Stimulated activated CD8-positive, alpha-beta memory T cell treated with anti-CD3 and anti-CD28 coated beads, Interleukin-4, amount 100 ng/mL, for 1 hour (primary cell): ENCODE measurements at places on chromosomes 1 and 21.

DNA sequence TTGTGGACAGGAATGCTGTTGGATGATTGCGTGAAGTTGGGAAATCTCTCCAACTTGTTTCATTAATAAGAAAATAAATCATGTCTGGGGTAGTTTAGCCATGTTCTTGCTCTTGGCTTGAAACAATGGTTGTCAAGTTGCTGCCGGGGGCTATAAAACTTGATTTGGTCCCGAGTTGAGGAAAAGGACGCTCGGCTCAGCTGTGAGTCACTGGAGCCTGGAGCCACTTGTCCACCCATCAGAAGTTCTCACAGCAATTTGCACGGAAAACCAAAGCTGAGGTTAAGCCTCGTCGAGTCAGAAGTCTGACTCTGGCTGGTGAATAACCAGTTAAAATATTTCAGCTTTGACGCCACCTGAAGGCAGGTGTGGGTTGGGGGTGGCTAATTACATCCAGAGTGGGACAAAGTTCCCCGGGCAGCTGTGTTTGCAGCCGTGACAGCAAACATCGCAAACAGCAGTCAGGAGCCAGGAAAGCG, 19.7 kb upstream of the RIPK4 start:
- DNase-seq, result no peak

GRCh38 chr21:44871576-44872269, 1.8 kb downstream of the PTTG1IP start:
- no peak for DNase-seq

DNA sequence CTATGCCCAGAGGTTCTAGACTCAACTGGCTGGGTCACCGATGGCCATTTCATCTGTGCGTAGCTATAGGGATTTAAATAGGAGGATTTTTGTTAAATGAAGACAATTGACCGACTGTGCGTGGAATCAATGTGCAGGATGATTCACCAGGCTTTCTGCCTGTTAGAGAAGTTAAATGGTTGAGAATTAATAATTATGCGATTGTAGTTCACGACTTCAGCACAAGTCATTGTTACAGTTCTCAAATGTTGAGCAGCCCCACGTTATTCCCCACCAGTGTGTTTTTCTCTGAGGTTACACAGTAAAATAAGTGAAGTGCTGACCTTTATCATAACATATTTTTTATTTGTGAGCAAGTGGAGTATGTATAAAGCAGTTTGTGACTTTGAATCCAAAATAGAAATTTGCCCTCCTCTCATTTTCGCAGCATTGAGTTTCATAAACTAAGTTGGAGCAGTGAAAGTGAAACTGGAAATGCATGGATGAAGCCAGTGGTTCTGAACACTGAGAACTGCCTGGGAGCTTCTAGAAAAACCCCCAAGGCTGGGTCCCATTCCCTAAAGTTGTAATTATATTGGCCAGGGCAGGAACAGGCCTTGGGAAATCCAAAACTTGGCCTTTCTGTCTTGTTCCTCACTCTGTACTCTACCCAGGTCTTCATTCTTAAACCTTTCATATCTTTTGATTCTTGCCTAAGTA, 102.6 kb downstream of the GALNT2 start:
- no peak for DNase-seq

DNA sequence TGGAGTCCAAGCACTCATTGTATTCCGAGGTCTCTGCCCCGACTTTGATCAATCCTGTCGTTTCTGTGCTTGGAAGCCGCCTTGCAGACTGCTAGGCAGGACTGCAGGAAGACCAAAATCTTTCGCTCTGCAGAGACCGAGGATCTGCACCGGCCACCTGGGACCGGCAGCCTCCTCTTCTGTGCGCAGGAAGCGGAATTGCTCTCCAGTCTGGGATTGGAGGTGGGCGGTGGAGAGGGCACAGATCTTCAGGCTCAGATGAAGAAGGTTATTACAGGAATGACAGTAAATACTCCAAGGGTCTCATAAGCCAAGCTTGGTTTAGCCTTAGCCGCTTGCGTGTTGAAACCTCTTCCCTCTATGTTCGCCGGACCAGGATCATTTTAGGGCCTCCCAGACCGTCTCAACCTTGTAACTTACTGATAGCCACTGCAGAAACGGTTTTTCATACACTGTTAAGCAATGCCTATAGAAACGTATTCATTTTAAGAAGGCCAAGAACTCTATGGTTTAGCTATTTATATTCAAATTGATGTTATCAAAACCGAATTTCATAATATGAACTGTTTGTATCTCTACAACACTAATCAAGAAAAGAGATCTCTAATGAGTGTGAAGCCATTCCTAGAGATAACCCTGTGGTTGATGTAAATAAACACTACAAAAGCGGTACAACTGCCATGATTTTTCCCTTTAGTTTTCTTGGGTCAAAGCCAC, 1.1 kb downstream of the MIA3 start:
- no peak for DNase-seq

DNA sequence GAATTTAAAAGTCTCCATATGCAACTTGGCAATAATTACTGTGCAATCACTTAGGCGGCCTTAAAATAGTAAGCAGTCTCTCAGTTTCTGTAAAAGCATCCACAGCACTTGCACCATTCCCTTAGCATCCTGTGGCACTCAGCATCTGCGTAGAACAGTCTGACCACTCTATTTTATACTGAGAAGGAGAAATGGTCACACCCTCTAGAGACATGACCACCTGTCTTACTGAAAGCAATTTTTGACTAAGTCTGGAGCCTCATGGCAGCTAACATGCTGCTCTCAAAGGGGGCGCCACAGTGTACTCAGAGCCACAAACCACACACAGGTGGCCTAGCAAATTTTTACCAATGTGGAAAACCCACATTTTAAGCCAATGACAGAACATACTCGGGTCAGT, 62.0 kb downstream of the KCNK1 start:
- no peak for DNase-seq

DNA sequence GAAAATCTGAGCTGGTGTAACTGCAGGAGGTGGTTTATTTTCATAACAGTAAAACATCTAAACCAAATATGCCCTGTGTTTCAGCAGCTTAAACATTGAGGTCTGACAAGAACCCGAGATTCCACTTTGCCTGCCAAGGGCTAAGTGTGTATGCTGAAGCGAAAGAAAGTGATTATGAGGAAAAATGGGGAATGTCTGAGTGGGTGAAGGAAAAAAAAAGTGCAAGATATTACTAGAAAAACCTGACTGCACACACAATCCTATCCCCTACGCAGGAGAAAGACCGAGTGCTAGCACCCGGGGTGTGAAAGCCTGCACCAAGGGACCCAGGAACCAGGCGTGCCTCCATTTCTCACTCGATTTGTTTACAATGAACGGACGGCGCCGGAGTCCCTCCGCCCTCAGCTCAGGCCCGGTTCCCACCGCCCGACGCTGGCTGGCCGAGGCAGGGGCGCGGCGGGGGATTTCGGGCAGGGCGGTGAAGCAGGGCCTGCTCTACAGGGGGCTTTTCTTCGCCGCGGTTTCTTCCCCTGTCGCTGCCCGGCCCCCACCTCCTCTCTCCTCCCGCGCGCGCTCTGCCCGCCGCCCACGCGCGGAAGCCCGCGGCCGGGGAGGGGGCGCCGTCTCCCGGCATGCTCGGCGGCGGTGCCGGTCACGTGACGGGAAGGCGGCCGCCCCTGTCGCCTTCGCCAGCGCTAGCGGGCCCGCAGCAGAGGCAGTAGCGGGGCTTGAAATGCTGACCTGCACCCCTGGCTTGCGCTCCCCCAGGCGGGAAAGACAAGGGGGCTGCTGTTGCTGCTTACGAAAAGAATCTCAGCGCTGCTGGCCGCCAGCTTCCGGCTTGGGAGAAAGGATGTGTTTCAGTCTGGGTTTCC, 35.9 kb downstream of the ITPKB start:
- DNase-seq, result peak; percentile 62

DNA sequence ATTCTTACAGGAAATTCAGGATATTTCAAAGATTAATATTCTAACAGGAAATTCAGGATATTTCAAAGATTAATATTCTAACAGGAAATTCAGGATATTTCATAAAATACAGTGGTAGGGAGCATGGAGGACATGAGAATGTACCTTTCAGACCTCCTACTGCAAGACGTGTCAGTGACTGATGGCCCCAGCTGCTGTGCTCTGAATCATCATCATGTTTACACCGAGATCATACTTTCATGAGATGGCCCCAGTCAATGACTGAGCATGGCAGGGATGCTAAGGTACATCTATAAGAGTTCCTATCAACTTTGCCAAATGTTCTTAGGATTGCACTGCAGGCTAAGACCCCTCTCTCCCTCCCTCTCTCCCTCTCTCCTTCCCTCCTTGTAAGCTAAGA, 69.0 kb downstream of the HFM1 start:
- DNase-seq, result no peak

DNA sequence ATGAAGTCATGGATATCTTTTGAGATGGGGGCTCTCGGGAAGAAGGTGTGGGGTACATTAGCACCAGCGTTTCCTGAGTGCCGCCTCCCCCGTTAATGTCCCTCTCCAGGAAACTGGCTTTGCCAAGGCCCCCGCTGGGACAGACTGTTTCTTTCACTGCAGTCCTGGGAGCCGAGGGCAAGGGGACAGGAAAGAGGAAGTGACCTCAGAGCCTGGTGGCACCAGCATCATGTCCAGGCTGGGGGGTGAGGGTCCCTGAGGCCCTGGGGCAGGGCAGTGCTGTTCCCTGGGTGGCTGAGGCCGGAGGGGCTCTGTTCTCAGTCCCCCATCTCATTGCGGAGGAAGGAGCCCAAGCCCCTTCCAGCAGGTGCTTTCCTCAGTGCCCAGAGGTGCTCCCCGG, 5.8 kb downstream of the PFKL start:
- no peak for DNase-seq

GRCh38 chr1:201371792-201372191, 5.7 kb downstream of the TNNT2 start:
- no peak for DNase-seq

GRCh38 chr1:243487036-243487648, 231.3 kb downstream of the SDCCAG8 start:
- no peak for DNase-seq

- no peak for DNase-seq
These were observed 661.3 kb upstream of the USP24 start for GRCh38 chr1:55876276-55877060.

DNA sequence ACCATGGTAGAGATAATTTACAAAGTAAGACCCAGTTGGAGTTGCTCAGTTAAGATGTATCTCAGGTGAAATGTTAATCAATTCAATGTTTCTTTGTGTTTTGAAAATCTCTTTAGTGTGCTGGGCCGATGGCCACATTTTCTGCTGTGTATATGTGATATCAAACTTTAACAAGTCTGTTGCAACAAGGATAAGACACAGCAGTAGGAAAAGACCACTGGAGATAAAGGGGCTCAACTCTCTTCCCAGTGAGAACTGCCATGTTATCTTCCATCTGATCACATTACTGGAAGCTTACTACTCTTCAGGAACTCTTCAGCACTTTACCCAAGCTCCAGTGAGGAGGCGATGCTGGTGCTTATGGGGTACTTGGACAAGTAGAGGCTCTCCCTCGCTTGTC, 227.7 kb downstream of the NFIA start:
- DNase-seq, result no peak

- DNase-seq, result no peak
These were observed 32.7 kb upstream of the WASF2 start for GRCh38 chr1:27522432-27523336.

- no peak for DNase-seq
These were observed 37.4 kb upstream of the NTPCR start for GRCh38 chr1:232912845-232913580.

GRCh38 chr1:10155087-10155712, 55.2 kb upstream of the KIF1B start:
- no peak for DNase-seq

GRCh38 chr1:2811533-2811918, 10.0 kb upstream of the TTC34 start:
- DNase-seq, result no peak

DNA sequence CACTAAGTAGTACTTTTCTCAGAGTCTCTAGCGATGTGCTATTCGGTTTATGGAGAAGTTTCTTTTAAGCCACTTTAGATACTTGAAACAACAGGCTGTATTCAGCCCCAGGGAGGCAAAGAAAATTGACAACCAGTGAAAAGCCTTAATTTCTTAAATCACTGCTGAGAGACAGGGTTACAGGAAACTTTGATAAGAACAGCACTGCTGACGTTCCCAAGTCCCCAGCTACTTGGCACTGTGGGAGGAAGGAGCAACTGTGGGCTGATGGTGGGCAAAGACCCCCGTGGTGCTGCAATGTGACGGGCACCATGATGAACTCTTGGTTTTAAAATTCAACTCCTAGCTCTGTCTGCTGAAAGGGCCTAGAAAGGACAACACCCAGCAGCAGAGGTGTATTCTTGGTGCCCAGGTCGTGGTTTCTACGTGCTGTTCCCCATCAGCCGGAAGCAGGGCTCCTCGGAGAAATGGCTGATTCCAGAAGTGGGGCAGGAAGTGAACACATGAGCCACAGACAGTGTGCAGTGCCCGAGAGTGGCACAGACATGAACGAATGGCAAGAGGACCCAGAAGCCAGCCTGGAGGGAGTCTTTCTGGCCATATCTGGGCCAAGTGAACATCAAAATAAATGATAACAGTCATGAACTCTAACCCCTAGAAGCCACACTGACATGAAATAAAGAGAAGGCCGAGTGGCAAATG, 5.3 kb downstream of the PTTG1IP start:
- no peak for DNase-seq

DNA sequence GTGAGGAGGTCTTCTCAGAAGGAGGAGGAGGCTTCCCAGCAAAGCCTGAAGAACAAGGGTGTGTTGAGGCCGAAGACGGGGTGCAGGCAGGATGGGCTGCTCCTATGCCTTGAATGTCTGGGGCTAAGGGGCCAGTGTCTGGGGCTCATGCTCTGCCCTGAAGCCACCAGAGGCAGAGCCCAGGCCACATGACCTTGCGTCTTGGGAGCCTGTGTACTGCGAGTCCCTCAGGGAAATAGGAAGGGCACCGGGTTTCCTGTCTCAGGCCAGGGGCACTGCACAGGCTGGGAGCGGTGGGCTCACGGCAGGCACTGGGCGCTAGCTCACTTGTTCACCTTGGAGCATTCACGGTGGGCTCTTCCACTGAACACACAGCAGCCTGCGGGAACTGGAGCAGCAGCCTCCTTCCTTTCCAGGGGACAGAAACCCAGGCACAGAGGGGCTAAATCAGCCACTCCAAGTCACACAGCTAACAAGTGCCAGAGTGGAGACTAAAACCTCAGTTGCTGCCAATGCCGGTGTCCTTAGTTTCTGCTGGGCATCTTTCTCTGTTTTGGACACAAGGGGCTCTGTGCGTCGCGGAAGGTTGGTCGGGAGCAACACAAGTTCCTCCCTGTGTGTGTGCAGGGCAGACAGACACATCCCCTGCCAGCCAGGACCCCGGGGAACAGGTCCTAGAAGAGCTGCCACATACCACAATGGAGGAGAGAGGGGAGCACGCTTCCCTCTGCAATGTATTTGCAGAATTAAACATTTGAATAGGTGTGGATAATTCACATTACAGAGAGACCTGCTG, 104.8 kb upstream of the C1orf174 start:
- DNase-seq, result no peak

DNA sequence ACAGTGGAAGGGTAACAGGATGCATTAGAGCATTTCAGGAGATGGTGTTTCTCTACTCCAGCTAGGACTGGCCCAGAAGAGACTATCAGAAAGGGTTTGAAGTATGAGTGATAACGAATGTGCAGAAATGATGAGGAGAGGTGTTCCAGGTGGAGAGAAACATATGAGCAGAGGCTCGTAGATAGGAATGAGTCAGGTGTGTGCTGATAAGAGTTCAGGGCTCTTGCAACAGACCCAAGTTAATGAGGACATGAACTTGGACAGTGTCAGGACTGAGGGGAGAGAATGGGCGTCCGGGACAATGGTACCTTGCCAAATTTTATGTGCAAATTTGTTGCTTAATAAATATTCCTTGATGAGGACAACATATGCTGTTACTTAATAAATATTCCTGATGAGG, 183.9 kb upstream of the NFIA start:
- no peak for DNase-seq
